ENCODE measurements at places on chromosomes 7 and 10.

- DNase-seq, result no peak
Observed at GRCh38 chr7:3416453-3416852, 115.4 kb downstream of the SDK1 start.

GRCh38 chr10:72425133-72425532 lies 70.4 kb upstream of the DNAJB12 start:
- no peak for DNase-seq

GRCh38 chr10:99630433-99630832 lies 10.2 kb upstream of the SLC25A28 start:
- DNase-seq, result peak; percentile 92

- DNase-seq, result no peak
Observed at GRCh38 chr7:158763454-158764033, 58.9 kb upstream of the NCAPG2 start.

GRCh38 chr7:115230882-115231571 lies 309.1 kb downstream of the MDFIC start:
- DNase-seq, result peak; percentile 14

GRCh38 chr7:30117896-30118295 lies 16.9 kb upstream of the MTURN start:
- no peak for DNase-seq

DNA sequence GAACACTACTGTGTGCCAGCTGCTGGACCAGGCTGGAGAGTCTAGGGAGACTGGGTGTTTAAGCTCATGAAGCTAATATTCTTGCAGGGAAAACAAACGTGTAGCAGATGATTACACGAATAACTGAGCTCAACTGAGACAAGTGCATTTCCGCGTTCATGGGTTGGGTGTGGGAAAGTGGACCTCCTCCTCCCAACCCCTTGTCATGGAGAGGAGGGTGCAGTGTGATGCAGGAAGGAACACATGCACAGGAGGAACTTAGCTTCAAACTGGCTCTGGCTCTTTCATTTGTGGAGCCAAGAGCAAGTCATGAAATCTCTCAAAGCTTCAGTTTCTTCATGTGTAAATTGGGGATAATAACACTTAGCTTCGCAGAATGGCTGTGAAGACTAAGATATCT lies 204.3 kb downstream of the ARHGAP12 start:
- DNase-seq, result no peak

DNA sequence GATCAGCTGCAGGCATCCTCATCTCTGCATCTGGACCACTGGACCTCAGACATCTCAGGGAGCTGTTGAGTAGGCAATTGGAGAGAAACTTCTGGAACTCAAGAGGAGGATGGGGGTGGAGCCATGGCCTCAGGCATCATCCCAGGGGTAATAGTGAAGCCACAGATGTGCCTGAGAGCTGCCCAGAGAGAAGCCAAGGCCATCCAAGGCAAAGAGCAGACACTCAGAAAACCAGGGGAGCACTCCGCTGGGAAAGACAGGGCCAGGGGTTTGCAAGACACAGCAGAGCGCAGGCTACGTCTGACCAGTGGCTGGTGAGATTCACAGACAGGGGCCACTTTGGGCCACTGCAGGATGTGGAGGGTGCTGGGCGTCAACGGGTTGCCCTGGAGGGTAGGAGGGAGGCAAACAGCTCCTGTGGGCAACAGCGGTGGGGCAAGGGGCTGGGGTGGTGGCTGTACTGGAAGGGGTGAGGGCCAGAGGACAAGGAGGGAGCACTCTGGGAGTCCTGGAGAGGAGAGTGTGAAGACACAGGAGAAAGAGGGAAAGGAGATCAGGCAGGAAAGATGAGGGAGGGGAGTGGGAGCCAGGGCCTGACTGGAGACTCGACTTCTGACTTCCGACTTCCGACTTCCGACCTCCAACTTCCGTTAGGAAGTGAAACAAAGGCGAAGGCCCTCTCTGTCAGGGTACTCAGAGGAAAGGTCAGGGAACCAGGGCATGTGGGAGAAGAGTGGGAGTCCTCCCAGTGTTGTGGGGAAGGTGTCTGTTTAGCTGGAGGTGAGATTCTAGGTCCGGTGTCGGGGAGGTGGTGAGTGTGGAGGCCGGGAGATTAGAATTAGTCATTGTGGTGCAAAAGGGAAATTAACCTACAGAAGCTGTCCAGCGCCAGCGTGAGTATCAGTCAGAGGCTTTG lies 69.7 kb upstream of the ANTXRL start:
- DNase-seq, result peak; percentile 9

DNA sequence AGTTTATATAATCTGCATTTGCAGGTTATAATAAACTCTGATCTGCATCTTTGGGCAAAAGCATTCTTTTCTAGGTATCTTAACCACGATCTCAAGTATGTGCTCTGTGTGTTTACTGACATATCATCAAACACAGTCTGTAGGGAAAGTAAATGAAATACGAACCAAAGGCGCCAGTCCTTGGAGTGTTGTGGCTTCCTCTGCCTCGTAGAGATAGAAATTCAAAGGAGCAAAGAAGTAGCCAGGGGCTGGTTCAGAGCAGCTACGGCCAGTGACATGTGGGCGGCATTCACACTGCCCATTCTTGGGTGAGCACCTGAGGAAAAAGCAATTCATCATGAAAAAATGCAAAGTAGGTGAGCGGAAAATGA lies 38.7 kb downstream of the LAMB4 start:
- DNase-seq, result no peak

- DNase-seq, result no peak
Observed at GRCh38 chr10:12691596-12691995, 309.9 kb downstream of the CCDC3 start.

- no peak for DNase-seq
Observed at GRCh38 chr7:2958416-2959102, 85.1 kb downstream of the CARD11 start.

DNA sequence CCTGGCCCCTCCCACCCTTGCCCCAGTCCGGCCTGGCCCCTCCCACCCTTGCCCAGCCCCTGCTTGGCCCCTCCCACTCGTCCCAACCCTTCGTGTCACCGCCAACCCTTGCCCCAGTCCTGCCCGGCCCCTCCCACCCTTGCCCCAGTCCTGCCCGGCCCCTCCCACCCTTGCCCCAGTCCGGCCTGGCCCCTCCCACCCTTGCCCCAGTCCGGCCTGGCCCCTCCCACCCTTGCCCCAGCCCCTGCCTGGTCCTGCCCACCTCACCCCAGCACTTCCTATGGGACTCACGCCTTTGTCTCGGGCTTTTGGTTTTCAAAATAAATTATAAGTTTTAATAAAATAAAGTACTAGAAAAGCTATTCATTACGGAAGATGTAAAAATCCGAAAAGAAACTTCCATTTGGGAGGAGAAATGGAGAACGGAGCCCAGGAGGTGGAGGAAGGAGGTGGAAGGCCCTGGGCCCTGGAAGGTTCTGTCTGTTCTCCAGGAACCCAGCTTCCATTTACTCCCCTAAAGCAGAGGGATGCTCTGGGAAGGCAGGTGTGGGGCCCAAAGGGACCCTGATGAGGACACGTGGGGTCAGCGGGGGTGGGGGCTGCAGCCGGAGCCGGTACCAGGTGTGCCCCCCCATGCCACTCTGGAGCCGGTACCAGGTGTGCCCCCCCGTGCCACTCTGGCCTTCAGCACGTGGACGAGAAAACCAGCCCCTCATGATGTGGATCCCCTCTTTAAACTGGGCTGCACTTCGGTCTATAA lies 52.2 kb downstream of the PWWP2B start:
- DNase-seq, result peak; percentile 66

DNA sequence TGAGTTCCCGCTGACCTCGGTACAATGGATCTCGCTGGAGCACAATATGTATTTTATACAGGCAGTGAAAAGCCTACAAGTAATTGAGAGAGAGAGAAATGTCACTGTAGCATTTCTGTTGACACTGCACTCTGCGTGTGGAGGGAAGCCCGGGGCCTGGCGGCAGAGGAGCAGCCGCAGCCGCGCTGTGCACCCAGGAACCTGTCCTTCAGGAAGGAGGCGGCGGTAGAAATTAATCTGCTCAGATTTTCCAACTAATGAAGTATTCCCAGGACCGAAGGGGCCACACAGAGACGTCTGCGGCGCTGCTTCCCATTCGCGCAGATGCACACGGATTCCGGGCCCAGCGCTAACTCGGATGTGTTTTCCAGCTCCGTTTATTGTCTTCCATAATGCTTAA lies 170.1 kb downstream of the EBF3 start:
- DNase-seq, result no peak

DNA sequence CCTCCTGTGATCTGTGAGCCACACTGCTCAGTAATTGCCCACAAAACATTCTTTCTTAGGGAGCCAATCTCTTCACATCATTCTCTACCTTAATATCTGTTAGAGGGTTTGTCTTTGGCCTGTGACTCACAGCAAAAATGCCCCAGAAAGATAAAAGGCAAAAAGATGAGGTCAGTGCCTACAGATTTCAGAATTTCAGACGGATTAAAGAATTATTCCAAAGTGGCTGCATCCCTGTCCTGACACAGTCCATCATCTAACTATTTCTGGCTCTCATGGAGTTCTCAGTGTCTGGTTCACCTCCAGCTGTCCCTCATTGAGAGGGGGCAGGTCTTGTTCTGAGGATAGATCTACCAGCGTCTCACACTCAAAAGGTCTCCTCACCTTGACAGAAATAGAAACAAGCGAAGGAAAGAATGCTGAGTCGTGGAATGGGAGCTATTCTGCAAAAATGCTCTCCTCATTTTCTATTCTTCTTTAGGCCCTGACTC lies 138.5 kb upstream of the AOAH start:
- no peak for DNase-seq

GRCh38 chr7:102320601-102321350 lies 34.1 kb downstream of the SH2B2 start:
- DNase-seq, result no peak

GRCh38 chr10:17624996-17625395 lies 7.8 kb upstream of the HACD1 start:
- DNase-seq, result no peak

DNA sequence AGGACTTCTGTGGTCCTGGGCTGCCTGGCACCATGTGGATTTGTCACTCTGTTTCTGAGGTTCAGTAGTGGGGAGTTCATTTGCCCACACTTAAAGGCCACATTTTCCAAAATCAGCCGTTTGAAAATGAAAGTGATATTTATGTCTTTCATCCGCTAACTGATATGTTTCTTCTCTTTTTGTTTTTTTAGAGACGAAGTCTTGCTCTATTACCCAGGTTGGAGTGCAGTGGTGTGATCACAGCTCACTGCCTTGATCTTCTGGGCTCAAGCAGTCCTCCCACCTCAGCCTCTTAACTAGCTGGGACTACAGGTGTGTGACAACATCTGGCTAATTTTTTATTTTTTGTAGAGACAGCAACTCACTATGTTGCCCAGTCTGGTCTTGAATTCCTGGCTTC lies 58.6 kb downstream of the EBLN1 start:
- DNase-seq, result no peak

- DNase-seq, result no peak
Observed at GRCh38 chr10:48655411-48656240, 29.0 kb upstream of the WDFY4 start.

- peak; percentile 2 for DNase-seq
Observed at GRCh38 chr7:16356301-16356958, 64.9 kb downstream of the CRPPA start.

- no peak for DNase-seq
Observed at GRCh38 chr10:10865303-10865702, 152.4 kb upstream of the CELF2 start.

- no peak for DNase-seq
Observed at GRCh38 chr10:77685432-77685831, 47.8 kb upstream of the KCNMA1 start.

DNA sequence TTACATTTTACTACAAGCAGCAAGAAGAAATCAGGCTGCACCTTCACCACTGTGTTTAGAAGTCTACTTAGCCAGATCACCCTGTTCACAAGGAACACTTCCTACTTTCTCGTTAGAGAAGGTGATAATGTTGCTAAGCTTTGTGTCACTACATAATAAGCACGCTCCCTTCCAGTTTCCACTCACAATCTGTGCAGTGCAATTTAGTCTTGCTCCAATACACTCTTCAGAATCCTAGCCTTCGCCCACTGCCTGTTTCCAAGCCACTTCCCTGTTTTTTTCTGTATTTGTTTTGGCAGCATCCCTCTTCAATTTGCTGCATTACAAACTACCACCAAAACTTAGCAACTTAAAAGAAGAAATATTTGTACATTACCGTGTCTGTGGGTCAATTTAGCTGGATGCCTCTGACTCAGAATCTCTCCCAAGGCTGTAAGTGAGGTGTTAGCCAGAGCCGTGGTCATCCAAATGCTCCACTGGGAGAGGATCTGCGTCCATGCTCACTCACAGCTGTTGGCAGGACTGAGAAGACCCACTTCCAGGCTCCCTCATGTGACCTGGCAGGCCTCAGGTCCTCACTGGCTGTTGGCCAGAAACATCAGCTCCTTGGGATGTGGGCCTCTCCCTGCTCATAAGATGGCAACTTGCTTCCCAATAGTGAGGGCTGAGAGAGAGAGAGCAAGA lies 110.4 kb downstream of the PON1 start:
- DNase-seq, result no peak

DNA sequence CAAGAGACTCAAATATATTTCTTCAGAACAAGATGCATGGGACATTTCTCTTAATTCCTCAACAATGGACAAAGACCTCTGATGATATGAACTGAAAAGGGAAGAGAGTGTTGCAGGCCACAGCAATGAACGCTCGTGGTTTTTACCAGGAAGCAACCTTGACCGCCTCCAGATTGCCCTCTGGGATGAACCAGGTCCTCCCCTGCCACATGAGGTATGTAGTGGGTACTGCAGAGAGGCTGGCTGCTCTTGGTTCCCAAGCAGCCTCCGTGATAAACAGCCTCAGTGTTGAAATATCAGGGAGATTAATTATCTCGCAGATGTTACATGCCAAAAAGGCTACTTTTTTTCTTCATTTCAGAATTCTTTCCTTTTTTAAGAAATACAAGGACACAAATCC lies 338.8 kb downstream of the ELMO1 start:
- DNase-seq, result peak; percentile 19

DNA sequence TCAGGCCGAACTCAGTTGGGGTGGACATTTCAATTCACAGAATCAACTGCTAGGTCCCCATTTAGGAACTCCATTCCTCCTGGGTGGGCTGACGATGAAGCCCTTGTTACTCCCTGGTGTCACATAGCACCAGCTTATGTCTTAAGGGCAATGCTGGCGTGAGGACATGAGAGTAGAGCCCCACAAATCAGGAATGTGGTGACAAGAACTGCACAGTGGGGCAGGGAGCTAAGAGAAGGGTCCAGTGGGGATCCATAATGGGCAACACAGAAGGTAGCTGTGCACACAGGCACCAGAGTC lies 57.0 kb downstream of the LYZL1 start:
- DNase-seq, result no peak

GRCh38 chr10:15379078-15379477 lies 8.0 kb upstream of the FAM171A1 start:
- no peak for DNase-seq

- DNase-seq, result no peak
Observed at GRCh38 chr7:48681006-48681405, 243.3 kb upstream of the CDC14C start.

GRCh38 chr10:35517431-35518181 lies 87.5 kb upstream of the GJD4 start:
- DNase-seq, result no peak

DNA sequence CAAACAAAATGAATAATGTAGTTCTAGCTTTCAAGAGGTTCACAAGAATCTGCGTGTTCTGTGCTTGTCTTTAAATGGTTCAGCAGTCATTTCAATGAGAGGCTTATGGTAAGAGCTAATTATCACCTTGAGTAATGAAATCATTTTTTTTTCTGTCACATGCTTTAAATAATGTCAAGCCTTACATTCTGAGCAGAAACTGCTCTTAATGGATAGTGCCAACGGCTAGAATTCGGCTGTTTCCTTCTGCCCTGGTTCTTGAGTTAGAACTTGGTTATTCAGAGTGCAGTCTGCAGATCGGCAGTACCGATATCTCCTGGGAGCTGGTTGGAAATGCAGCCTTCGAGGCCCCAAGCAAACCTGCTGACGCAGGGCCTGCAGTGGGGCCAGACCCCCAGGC lies 316.2 kb downstream of the CAMK1D start:
- no peak for DNase-seq

GRCh38 chr10:65306201-65306600 lies 1619.6 kb upstream of the LRRTM3 start:
- DNase-seq, result no peak
